PC-3 (cell line): ENCODE measurements at places on chromosomes 5 and 9. TPM values are rescaled to one million over a fixed set of nuclear protein-coding genes. Genes with fewer than 3 reads are reported as not detected.

- DNase-seq: no peak
Observed at GRCh38 chr9:69179037-69179436, 5.0 kb downstream of the TJP2 start.

- DNase-seq: no peak
Observed at GRCh38 chr5:112931473-112931872, 9.4 kb upstream of the REEP5 start.

- DNase-seq: no peak
Observed at GRCh38 chr9:126153382-126153781, 173.2 kb upstream of the MVB12B start.

DNA sequence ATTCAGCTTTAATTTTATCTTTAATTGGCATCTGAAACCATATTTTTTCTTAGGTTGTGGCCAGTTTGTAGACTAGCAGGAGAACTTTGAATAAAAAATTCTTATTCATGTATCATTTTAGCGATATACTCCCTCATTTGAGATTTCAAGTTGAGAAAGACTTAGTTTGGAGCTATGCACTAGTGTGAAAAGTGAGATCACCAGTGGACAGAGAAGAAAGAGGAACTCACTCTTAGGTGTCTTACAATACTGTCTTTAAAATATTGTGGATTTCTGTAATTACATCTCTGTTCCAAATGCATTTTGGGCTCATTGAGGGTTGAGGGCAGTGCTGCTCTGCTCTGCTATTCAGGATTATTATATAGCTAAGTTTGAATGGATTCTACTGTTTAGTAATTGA lies 54.7 kb downstream of the NAA35 start:
- DNase-seq: no peak

DNA sequence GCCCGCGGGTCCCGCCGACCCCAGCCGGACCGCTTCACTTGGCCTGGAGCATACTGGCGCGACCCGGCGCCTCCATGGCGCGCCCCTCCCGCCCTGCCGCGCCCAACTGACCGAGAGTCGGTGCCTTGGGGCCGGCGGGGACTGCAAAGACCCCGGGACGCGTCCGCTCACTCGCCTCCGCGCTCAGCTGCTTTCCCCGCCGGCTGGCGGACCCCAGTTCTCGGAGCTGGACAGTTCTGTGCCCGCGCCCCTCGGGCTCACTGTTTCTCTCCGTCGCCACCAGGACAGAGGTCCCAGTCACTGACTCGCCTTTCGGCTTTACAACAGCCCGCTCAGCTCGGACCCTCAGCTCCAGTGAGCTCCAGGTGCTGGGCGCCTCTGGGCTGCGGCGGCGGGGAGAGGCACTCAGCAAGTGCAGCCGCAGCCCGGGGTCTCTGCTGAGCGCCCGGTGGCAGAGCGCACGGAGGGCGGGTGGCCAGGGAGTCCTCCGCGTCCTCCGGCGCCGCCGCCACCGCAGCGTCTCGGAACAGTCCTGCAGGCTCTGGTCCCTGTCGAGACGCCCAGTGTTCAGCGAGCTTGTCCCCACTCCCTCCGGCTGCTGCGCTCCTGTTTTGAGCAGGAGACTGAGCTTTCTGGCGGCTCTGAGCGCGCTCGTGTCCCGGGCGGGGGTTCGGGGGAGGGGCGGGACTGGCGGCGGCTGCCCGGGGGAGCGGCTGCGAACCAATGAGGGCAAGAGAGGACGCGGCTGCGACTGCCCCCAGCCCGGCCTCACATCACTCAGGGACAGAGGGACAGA lies at the start of gene SMIM32:
Gene SMIM32, minus strand, starts transcription at position 637 of the 796 bp plus-strand sequence. CDS start 638 bp downstream, outside the sequence.
- no peak for DNase-seq

- DNase-seq: no peak
Observed at GRCh38 chr5:124052201-124052600, 540.2 kb downstream of the CSNK1G3 start.

- DNase-seq: no peak
Observed at GRCh38 chr9:90909225-90909624, 107.6 kb downstream of the SYK start.

GRCh38 chr9:129362287-129363000 lies 184.4 kb upstream of the IER5L start:
- DNase-seq: peak; percentile 56

- DNase-seq: no peak
Observed at GRCh38 chr5:165015547-165015946, 1510.1 kb downstream of the MAT2B start.

DNA sequence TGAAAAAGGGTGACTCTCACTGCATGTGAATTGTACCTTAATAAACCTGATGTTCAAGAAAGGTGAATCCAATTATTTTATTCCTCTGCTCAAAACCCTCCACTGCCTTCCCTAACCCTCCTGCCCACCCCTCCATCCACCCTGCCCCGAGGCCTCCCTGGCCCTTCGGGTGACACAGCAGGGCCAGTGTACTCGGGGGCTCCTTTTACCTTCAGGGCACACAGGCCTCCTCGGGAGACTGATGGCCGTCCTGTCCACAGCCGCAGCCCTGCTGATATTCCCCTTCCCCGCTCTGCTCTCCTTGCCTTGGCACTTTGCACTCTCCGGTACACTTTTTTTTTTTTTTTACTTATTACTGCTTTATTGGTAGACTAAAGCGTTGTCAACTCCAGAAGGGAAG lies 234.0 kb downstream of the CACNA1B start:
- no peak for DNase-seq

PFN3 gene
- total RNA-seq: not detected in 2 replicates

SLC6A7 gene
- total RNA-seq: 0.29 and 0.35 TPM in 2 replicates

CYLC2 gene
- not detected in 2 replicates for total RNA-seq

ECSCR gene
- total RNA-seq: 0.36 TPM in 1 of 2 replicates, not detected in the other

PCDHGA5 gene
- total RNA-seq: 0.98 and 2.4 TPM in 2 replicates

DDX4 gene
- not detected in 2 replicates for total RNA-seq

ANKRD34B gene
- not detected in 2 replicates for total RNA-seq
